NCI-H1105 (cell line): ENCODE measurements at places on chromosomes 6 and 20.

DNA sequence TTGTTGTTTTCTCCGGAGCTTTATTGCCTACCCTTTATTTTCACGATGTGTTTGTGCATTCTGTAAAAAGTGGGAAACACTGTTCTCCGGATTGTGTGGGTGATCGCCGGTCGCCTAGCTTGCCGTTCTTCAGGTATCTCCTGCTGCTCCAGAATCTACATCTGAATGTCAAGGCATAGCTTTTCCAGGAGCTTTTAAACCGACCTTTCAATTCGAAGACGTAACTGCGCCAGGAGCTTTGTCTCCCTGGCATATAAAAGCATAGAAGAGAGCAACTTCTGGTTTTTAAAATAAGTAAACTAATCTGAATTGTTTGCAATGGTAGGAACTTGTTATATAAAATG is 96.0 kb downstream of the HFE start:
- no peak for DNase-seq

DNA sequence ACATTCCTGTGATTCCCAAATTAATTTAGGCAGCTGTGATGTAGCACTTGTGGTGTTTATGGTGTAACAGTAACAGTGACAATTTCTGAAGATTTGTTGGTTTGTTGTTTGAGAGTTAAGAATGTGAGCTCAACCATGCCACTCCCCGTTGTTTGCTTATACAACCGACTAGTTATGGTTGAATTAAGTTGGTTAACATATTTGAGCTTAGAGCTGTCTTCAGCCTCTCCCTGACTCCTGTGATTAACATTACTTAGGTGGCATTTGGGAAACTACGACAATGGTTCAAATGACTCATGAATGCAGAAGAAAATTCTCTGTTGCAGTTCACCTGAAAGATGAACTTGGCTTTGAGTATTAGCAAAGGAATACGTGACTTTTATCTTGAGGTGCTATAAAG is 35.9 kb upstream of the PRL start:
- DNase-seq = no peak

DNA sequence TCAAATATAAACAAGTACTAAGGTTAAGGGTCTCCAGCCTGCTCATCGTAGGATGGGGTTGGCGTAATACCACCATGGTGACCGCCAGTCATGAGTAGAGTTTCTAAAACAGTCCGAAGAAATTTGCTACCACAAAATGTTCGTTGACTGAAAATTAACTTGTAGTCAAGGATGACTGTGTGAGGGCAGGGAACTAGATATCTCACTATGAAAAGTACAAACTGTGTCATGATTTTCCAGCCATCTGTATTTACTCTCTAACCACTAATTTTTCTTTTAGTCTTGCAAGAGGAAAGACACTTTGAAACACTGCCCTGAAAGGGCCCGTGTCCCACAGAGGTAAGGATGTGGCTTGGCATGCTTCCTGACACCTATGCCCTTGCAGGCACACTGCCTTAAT is 99.7 kb downstream of the IRF4 start:
- DNase-seq = no peak

DNA sequence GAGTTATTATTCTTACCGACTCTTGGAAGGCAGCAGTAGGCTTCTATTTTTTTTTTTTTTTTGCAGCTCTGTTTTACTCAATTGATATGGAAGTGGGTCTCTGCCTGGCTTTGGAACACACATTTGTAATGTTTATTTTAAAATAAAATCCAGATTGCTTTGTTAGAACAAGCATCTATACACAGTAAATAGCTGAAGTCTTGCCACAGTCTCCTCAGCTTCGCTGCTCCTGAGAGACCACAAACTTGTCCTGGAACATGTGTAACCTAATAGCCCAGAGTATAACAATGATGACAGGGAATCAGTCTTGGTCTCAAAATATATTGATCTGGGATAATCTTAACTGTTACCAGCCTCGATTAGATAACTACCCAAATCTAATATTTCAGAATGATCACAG is 299.8 kb upstream of the NOX3 start:
- DNase-seq = no peak

DNA sequence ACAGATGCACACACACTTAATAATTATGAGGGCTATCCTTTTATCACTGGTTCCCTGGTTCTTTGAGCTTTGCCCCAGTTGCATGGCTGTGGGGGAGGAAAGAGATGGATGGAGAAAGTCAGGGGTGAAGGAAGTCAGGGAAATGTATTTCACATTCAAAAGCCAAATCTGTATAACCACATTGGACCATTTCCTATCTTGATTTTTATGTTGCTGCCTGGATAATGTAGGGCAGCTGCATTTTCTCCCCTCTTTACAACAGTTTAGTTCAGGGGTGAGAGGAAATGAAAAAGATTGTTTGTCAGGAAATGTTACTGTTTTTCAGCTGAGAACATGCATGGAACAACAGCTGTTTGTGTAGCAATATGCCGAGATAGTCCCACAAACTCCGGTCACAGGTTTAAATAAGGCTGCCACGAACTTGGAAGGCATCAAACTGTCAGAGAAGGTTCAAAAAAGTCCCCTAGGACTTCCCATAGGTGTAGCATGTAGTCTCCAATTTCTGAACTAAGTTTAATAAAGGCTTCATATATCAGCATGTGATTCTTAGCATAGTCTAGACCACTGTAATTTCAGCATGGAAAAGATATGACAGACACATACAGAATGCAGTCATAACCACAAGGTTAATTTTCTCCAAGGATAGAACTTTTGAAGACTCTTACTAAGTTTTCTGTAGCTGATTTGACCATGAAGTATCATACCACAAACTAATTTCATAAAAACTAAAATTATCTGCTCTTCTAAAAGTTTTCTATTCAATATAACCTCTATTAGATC is 82.1 kb upstream of the COL21A1 start:
- no peak for DNase-seq

DNA sequence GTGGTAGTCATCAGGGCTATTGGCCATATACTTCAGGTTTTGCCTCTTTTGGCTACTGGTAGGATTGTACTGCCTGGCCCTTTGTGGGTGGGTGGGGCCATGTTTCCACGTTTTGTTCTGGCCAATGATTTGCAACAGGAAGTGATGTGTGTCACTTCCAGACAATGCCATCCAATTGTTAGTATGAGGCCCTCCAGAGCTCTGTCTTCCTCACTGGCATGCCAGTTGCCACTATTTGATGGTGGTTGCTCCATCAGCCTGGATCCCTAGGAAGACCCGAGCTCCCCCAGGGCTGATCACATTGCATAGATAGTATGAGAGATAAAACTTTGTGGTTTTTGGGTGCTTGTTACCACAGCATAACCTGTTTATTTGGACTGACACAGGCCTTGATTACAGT is 7.7 kb upstream of the LRRN4 start:
- no peak for DNase-seq

DNA sequence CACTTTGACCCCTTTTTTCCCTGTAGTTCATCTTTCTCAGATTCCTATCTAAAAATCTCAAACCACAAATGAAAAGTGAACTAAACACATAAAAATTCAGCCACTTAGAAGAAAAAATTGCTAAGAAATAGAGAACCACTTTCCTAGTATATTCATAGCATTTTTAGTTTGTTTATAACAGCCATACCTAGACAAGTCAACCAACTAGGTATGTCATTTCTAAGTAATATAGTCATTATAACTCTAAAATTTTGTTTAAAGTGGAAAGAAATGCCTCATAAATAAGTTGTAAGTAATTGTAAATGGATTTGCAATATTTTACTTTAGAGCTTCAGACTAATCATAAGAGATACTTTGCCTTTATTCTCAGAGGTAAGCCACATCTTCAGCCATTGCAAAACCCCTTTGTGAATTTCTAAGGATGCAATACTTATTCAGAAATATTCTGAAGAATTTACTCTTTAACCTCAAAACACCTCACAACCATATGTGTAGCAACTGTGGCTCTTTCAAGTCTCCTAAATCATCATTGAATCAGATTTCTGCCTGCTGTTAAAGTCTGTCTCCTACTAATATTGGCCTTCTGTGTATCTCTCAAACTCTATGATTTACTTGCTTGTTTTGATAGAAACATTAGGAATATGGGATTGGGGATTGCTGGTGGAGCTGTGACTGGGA is 6.9 kb upstream of the SUMO4 start:
- no peak for DNase-seq

DNA sequence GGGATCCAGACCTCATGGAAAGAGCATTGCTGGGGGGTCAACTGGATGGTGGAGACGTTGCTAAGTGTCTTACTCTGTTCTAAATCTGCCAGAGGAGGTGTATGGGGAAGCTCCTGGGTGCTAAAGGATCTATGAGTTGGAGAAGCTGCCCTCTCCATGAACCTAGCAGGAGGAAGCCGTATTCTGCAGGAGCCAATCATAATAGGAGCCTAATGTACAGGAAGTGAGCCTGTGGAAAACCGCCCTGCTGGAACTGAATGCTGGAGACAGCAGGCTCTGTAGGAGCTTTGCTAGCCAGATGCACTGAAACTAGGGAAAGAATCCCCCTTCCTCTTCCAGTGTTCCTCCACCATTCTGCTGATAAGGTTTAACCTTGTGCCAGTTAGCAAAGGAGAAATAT is 10.9 kb downstream of the CASP8AP2 start:
- DNase-seq = no peak

DNA sequence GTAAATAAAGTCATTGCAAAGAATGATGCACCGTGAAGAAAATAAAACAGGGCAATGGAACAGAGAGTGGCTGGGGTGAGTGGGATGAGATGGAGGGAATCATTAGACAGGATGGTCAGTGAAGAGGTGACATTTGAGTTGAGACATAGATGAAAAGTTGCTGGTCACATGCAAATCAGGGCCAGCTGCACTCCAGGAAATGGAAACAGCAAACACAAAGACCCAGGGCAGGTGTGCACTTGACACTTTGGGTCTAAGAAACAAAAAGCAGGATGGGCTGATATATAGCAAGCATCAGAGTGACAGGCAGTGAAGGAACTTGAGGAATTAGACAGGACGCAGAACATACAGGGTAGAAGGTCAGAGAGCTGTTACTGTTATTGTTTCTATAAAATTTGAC is 171.5 kb upstream of the RIPOR2 start:
- no peak for DNase-seq
